ENCODE measurements at places on chromosomes 1 and 21.

- peak; percentile 81 for DNase-seq
Measured at GRCh38 chr1:212167098-212167497, 118.1 kb upstream of the PPP2R5A start.

GRCh38 chr1:207081088-207081487, 7.6 kb upstream of the C4BPB start:
- DNase-seq: no peak

- DNase-seq: peak; percentile 6
Measured at GRCh38 chr21:29647353-29647781, 292.4 kb downstream of the GRIK1 start.

- no peak for DNase-seq
Measured at GRCh38 chr1:201112173-201112731, at the start of gene CACNA1S. Gene CACNA1S (minus strand): TSS chr1:201112426. CDS start chr1:201112339, 87 bp downstream.

DNA sequence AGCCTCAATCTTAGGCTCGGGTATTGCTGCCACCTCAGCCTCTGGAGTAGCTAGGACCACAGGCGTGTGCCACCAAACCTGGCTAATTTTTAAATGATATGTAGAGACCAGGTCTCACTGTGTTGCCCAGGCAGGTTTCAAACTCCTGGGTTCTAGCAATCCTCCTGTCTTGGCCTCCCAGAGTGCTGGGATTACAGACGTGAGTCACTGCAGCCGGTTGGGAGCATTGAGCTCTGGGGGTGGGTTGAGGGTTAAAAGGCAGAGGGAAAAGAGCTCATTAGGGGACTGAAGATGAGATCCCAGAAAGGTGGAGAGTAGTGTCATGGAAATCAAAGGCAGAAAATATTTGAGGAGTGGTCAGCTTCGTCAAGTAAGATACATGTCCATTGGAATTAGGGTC, 7.1 kb downstream of the RAD54L start:
- DNase-seq: no peak

- peak; percentile 7 for DNase-seq
Measured at GRCh38 chr1:30744060-30744756, 13.4 kb downstream of the LAPTM5 start.

DNA sequence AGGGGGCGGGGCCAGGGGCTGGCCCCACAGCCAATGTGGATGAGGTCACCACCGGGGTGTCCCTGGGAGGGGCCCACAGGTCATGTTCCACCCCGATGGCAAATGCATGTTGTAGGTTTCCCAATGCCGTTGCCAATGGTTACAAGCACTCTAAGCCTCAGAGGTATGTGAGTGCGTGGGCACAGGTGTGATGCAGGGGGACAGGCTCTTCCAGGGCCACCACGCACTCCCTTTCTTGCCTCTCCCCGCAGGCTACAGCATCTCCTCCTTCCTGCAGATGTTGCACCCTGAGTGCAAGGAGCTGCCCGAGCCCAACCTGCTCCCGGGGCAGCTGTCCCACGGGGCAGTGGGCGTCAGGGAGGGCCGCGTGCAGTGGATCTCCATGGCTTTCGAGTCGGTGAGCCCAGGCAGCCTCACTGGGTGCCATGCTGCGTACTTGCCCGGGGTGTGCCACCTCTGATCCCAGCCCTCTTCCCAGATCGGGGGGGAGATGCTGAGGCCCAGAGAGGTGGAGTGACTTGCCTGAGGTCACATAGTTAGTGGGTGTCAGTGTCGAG, 52.4 kb downstream of the DISP3 start:
- no peak for DNase-seq

- DNase-seq: no peak
Measured at GRCh38 chr1:203282720-203283542, 22.4 kb upstream of the BTG2 start.

GRCh38 chr1:66380452-66381212, 153.3 kb upstream of the SGIP1 start:
- no peak for DNase-seq

DNA sequence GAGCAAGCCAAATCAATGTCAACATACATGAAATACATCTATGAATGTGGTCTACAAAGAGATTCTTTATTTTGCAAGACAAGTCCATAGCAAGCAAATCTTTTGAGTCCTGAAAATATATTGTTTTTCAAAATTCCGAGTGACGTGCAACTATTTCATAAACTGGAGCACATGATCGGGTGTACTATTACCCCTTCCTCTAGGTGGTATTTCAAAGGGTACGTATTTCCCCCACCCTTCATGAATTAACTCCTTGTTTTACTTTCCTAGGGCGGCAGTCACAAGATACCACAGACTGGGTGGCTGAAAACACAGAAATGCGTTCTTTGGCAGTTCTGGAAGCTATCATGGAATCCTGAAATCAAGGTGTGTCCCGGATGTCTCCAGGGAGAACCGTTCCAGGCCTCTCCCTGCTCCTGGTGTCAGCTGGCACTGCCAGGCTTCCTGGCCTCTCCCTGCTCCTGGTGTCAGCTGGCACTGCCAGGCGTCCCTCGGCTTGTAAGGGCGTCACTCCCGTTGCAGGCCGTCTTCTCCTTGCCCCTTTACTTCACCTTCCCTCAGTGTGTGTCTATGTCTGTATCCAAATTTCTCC, 55.3 kb downstream of the RIPK4 start:
- DNase-seq: no peak

GRCh38 chr1:205237526-205238484, 10.1 kb downstream of the TMCC2 start:
- DNase-seq: no peak

DNA sequence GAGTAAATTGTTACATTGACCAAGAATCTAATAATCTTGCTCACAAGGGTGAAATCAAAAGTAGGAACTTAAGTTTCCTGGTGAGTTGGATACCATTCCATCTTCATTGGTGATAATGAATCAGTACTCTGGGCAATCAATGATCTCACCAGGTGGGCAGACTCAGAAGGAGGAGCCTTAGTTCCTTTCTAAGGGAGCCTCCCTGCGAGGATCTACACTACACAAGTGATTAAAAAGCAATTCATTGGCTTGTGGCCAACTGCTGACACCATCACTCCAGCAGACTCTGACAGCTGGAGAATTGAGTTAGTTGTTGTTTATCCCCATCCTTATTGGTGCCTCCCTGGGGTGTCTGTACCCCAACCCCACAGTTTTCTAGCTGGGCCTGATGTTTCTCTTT, 84.1 kb upstream of the VANGL1 start:
- no peak for DNase-seq

GRCh38 chr1:145877923-145878486, 7.7 kb downstream of the ANKRD35 start:
- no peak for DNase-seq

GRCh38 chr1:237146241-237146640, 104.3 kb downstream of the RYR2 start:
- no peak for DNase-seq

DNA sequence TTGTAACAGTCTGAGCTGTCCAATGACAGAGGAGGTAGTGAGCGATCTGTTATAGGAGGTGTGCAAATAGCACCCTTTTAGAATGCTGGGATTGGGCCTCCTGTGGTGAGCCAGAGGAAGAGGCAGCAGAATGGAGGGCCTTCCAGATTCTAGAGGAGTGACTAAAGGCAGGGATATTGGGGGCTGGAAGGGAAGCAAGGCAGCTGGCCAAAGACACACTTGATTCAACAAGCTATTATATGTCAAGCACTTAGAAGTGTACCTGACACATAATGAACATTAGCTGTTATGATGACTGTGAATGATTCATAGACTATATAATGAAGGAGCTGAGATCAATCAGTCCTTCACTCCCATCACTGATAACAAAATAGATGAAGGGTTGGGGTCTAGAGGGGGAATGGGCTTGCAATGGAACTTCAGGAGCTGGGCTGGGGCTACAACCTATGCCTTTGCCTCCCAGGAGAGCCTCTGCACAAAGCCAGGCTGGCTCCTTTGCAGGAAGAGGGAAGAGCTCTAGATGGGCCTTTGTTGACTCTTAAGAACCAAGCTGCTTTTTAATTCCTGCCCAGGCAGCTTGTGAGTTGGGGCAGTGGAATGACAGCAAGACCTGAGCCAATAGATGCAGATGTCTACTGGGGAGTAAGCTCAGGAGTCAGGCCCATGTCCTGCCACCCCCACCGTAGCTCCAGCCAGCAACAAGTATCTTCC, 2.3 kb upstream of the MKNK1 start:
- no peak for DNase-seq

DNA sequence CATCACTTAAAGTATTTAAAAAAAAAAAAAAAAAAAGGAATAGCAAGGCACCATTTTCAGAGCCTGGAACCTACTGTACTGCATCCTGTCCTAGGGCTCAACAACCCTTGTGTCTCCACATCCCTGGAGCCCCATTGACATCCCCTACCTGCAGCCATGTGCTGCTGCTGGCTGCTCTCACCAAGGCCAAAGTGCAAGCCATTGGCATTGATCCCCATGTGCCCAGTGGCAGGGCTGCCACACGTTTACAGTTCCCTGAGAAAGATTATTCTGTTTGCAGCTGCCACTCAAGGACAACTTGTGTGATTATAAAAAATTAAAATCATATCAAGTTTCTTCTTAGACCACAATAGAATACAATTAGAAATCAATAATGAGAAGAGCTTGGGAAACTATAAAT, 129.9 kb downstream of the LHX8 start:
- DNase-seq: no peak

- no peak for DNase-seq
Measured at GRCh38 chr1:187921426-187921825, 1092.7 kb downstream of the PLA2G4A start.

- DNase-seq: peak; percentile 56
Measured at GRCh38 chr1:224203243-224204016, 20.4 kb downstream of the DEGS1 start.

DNA sequence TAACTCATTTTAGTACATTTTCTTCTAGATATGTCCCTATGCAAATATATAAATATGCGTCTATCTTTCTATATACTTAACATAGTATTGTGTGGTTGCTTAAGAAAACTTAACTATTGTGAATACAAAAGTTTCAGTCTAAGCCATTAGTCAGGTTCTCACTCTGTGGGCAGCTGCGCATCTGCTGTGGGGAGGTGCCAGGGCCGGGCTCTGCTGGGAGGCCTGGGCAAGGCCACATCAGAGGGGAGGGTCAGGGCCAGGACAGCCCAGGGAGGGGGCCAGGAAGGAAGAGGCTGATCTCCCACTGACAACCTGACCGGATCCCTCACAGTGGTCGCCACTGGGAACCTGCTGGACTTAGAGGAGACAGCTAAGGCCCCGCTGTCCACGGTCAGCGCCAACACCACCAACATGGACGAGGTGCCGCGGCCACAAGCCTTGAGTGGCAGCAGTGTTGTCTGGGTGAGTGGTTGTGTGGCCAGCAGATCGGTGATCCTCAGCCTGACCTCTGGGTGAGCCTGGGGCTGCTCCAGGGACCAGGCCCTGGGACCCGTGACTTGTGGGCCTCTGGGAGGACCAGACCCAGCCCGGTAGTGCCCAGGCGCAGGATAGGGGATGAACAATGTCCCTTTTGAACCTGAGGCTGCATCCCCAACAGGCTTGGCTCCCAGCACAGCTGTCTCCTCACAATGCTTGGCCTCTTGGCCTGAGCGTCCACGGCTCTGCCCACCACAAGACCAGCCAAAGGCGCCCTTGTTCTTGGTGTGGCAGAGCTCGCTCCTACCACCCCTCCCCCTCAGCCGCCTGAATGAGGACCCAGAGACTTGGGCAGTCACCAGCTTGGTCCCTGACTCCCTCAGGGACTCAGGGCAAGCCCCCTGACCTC, 20.2 kb downstream of the LDLRAP1 start:
- no peak for DNase-seq

DNA sequence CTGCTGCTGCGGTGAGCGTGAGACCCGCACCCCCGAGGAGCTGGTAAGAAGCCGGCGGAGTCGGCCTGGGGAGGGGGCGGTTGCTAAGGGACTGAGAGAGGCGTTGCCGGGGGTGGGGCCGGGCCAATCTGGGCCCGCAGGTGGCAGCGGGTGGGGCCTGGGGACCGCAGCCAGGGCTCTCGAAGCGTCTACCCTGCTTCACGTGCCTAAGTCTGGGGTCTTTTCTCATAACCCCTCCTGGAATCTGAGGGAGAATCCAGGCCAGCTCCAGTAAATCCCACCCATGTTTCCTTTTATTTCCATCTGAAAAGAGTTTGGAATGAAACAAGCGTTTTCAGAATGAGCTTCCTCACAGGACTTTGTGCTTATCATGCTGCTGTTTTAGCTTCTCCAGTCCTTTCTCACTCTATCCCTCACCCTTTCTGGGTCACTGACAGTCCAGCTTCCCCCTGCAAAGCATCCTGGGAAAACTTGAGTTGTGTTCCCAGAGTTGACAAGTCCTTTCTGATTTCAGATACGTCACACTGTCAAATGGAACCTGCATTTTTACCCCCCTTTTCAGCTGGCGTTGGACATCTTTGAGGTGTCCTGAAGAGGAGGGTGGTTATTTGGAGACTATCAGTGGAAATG, 431 bp downstream of the CLCN6 start:
- DNase-seq: peak; percentile 36

DNA sequence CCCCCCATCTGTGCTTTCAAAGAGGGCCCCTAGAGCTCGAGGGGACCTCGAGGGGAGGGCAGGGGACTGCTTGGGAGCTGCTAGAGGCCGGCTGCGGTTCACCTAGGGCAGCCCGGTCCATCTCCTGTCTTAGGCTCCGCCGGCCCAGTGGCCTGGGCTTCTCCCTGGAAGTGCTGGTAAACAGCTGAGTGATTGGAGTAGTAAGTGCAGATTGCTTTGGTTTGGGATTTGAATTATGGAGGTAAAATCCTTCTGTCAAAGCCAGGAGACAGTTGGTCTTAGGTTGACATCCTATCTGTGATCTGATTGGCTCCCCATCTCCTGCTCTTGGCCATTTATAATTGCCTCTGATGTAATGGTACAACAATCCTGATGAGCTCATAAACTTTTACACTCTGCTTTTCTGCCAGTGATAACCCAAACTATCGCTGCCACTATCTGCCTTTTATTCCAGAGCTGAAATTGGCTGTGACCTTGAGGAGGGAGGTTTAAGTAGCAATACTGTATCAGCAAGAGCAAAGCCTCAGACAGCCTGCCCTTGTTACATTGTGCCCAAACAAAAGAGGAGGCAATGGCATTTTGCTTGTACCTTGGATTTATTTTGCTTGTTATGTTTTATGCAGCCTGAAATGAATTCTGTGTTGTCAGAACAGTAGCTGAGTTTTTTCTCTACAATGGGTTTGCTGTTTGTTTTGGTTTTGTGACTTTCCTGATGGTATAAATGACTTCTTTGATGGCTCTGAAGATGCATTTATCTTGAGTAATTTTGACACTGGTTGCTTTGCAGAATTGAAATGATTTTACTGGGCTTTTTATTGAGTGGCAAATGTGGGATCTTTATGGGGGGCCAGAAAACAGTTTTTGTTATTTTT, 2.4 kb downstream of the ARID1A start:
- DNase-seq: peak; percentile 97

- no peak for DNase-seq
Measured at GRCh38 chr1:1665815-1666251, 7.0 kb upstream of the CDK11B start.

GRCh38 chr1:113219828-113220227, 146.8 kb downstream of the LRIG2 start:
- no peak for DNase-seq

GRCh38 chr1:109216662-109217061, 2.9 kb downstream of the SARS1 start:
- no peak for DNase-seq

GRCh38 chr1:246629976-246630375, 63.7 kb downstream of the CNST start:
- no peak for DNase-seq

Measured in fibroblast of skin of back (primary cell).